Stimulated activated CD8-positive, alpha-beta memory T cell treated with anti-CD3 and anti-CD28 coated beads, Interleukin-4, amount 100 ng/mL, for 1 hour (primary cell): ENCODE measurements at places on chromosomes 13 and 19.

- no peak for DNase-seq
Measured at GRCh38 chr13:35191883-35192282, 249.8 kb downstream of the NBEA start.

GRCh38 chr13:29065142-29065541 is 245.0 kb downstream of the MTUS2 start:
- no peak for DNase-seq

DNA sequence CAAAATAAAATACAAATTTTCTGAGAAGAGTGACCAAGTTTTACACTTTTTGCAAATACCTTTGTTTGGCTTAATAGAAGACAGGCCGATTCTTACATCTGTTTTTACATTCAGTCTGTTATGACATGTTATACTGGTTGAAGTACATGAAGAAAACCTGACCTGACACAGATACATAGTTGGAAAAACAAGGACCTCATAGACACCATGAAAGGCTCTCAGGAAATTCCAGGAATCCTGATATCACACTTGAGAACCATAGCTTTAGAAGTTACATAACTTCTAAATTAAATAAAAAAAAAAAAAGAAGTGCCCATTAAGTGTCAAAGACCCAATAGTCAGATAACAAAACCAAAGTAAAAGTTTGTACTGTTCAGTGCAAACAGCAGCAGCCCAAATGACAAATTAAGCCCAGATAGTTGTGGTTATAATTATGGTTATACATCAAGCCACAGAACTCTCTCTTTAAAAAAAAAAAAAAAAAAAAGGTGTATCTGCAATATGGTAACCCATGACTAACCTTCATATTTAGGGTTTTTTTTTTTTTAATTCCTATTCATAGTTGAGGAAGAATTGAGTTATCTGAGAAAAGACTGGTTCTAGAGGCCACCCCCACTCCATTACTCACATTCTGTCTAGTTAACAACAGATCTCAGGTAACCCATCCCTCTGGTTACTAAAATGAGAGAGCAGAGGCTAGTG is 19.8 kb downstream of the RBM26 start:
- no peak for DNase-seq

- DNase-seq: no peak
Measured at GRCh38 chr19:30053558-30053957, 111.5 kb downstream of the URI1 start.

DNA sequence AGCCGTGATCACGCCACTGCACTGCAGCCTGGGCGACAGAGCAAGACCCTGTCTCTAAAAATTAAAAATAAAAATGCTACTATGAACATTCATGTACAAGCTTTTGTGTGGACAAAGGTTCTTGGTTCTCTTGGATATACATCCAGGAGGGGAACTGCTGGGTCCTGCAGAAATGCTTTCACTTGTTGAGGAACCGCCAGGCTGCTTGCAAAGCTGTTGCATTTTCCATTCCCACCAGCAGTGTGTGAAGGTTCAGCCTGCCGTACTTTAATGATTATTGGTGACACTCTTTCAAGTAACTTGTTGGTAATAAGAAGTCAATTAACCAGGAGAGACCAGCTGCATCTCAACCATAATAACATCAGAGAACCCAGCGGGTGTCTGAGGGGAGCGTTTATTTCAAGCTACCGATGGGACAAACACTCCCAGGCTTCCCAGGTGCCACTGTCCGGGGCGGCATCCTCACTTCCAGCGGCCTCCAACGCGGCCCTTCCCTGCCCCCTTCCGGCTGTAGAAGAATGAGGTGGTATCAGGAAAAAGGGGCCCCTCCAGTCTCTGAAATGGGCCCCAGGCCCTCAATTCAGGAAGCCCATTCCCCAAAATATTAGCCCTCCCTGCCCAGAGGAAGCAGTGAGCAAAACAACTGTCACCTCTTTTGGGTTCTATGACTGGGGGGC is 15.2 kb upstream of the PPP1R12C start:
- no peak for DNase-seq
